ENCODE measurements at places on chromosomes 4 and X.

GRCh38 chrX:46796574-46797191 lies 37.8 kb upstream of the SLC9A7 start:
- DNase-seq = peak; percentile 51

- DNase-seq = no peak
Observed at GRCh38 chrX:119942173-119942819, 1.3 kb downstream of the NKAP start.

DNA sequence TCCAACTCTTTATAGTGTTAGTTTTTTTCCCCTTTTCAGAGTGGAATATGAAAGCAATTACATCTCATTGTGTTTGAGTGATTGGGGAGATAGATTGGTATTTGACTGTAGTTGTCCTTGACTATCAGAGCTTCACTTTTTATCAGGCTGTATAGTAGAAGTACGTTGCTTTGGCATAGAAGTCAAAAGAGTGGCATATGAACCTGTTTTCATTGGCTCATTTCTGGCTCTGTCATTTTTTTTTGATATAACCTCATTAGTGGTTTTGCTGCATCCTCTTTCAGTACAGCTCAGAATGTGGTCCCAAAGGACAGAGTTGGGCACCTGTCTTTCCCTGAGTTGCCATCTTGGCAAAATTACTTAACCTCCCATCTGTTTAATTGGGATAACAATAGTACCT lies 1.4 kb downstream of the TMA16 start:
- no peak for DNase-seq

- no peak for DNase-seq
Observed at GRCh38 chr4:147453561-147454141, 27.2 kb upstream of the EDNRA start.

- no peak for DNase-seq
Observed at GRCh38 chrX:82087699-82088098, 885.8 kb downstream of the SH3BGRL start.

DNA sequence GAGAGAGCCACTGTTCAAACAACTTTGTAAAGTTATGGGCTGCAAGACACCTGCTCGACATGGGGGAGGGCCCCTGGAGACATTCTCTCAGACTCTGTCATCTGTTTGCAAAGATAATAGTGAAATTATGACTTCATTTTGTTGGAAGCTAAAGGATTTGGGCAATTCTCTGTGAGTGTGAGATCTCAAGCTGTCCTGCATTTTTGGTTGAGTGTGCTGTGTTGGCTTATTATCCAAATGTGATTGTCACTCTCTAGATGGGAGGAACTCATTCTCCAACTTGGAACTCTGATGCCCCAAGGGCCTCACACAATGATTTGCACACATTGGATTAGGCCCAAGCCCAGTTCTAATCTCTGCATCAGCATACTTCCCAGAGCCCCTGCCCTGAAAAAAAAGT lies 63.7 kb downstream of the STK32B start:
- DNase-seq = no peak

- DNase-seq = no peak
Observed at GRCh38 chr4:55186700-55187099, 61.3 kb upstream of the KDR start.

- no peak for DNase-seq
Observed at GRCh38 chr4:173698557-173699262, 168.7 kb upstream of the HAND2 start.

- no peak for DNase-seq
Observed at GRCh38 chrX:86215260-86215659, 67.0 kb downstream of the DACH2 start.

- no peak for DNase-seq
Observed at GRCh38 chrX:56789518-56790070, 60.6 kb downstream of the NBDY start.

GRCh38 chr4:52721968-52722815 lies 29.0 kb downstream of the ERVMER34-1 start:
- DNase-seq = peak; percentile 65

DNA sequence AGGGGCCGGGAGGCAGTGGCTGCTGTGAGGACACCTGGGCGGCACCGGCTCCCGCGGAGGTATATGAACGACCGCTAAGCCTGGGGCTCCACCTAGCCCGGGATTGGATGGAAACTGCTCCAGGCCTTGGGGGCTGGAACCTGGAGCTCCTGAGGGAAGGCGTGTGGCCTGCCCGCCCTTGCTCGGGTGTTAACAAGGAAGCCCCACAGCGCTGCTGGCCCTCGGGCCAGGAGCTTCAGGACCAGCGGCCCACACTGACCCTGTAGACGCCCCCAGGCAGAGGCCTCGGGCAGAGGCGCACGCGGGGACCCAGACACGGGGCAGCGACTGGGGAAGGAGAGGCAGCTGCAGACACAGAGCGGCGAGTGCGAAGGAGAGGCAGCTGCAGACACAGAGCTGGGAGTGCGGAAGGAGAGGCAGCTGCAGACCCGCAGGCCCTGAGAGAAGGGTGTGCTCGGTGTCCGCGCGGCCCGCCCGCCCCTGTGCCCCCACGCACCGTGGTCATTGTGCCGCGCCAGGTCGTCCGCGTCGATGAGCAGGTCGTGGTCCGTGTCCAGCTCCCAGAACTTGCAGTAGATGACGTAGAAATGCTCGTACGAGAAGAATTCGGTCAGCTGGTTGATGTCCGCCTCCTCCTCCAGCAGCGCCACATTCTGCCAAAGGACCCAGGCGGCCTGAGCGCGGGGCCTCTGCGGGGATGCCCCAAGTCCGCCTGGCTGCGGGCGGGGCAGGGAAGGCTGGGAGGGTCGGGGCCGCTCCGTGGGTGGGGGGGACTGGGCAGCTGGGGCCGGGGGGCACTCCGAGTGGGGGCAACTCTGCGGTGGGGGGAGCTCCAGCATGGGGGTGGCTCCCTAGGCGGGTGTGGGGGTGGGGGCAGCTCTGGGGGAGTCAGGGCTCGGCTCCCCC lies 26.7 kb upstream of the GTPBP6 start:
- DNase-seq = no peak
